ENCODE measurements at places on chromosomes 3 and 15.

DNA sequence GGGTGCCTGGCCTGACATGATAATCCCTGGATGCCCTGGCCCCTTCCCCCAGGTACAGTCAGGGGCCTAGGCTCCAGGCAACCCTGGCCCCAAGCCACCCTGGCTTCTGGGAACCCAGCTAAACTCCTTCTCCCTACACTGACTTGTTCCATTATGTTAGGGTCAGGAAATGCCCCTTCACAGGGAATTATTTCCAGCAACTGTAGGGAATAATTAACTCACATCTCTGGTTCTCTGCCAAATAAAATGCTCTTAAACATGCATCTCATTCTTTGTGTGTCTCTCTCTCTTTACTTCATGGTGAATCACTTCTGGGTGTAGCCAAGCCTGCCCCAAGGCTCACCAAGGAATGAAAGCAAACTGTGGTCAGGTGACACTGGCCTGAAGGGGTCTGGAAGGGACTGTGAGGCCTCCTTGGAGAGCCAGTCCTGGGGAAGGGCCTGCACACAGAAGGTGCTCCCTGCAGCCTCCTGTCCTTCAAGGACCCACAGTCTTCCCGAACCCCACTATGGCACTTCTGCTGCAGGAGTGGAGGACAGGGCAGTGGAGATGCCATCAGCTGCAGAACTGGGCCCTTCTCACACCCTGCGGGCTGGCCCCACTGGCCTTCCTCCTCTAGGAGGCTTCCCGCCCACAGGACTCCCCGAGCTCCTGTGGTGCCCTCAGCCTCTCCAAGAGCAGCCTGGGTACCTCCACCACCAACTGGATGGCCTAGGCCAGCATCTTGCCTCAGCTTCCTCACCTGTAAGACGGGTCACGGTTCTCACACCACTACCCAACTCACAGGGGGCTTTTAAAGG, 17.6 kb downstream of the TKT start:
- no peak for DNase-seq

DNA sequence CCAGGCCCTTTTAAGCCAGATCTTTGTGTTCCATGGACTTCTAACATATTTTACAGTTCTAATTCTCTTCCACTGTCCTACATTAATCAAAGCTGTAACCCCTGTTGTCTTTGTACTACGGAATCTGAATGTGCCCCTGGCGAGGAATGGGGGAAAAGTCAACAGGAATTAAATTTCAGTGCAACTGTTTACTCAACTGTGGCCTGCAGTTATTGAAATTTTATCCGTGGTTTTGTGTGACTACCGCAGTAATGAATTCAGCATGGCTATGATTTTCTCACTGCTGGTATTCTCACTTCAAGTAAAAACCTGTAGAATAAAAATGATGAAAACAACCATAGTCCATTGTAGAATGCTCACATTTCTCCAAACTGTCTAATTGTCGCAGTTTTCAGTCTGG, 388.0 kb downstream of the FOXP1 start:
- DNase-seq = no peak

- DNase-seq = no peak
These were observed 174.1 kb upstream of the MDFIC2 start for GRCh38 chr3:70486414-70487017.

GRCh38 chr3:172643506-172644179, 67.2 kb downstream of the NCEH1 start:
- DNase-seq = no peak

DNA sequence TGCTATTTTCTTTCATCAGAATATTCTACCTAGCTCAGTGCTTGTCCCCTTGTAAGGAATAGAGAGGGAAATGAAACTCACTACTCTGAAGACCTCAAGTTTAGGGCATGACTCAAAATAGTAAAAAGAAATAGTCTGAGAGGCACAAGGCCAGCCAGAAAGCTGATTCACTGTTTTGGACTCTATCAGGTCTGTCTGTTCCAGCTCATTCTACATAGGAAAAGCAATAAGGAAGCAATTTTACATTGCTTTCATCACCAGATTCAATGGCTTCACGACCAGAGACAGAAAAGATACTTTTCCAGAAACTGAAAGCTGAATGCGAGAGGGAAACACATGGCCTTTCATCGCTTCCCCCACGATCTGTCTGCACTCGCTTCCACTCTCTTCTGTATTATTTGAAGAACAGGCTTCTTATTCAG, 276.0 kb downstream of the GBE1 start:
- DNase-seq = no peak

GRCh38 chr3:162134571-162134970, 638.0 kb downstream of the OTOL1 start:
- no peak for DNase-seq

DNA sequence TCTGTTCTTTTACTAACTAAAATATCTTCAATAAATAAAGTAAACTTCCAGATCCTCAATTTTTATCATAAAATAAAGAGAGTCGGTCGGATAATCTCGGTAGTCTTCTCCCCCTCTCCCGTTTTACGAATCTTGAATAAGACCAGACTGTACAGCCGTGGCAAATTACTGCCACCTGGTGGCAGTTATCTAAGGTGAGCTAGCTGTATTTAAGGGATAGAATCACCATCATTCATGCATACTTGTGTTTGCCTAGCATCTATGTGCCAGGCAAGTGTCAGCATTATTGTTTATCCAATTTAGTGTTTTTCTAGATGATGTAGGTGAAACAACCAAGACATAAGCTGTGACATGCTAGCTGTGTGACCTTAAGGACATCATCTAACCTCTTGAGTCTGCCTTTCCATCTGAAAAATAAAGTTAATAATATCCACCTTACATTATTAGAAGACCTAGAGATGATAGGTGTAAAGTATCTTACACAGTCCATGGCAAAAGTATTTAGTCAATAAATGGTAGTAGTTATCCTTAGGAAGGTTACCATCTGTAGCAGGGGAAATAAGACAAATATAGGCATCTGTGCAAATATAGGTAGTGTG, 21.3 kb downstream of the DUT start:
- DNase-seq = no peak

- no peak for DNase-seq
These were observed 1333.0 kb downstream of the ROBO1 start for GRCh38 chr3:78434801-78435200.

DNA sequence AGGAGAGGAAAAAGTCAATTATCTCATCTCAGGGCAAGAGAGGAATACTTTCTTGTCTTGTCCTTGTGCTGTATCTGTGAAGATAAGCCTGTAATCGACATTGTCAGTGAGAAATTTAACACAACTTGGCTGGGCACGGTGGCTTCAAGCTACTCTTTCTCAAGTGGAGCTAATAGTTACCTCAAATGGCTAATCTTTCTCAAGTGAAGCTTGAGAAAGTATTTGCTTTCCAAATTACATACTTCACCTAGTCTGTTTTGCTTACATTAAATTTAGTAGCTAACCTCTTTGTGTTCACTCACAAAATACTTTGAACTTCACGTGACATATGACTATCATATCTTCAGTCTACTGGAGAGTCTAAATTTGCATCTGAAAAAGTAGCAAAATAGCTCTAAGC, 48.3 kb upstream of the B3GALNT1 start:
- no peak for DNase-seq

- DNase-seq = no peak
These were observed 78.1 kb downstream of the LRRFIP2 start for GRCh38 chr3:37096288-37096687.

GRCh38 chr3:64816355-64816754, 128.6 kb upstream of the ADAMTS9 start:
- no peak for DNase-seq

DNA sequence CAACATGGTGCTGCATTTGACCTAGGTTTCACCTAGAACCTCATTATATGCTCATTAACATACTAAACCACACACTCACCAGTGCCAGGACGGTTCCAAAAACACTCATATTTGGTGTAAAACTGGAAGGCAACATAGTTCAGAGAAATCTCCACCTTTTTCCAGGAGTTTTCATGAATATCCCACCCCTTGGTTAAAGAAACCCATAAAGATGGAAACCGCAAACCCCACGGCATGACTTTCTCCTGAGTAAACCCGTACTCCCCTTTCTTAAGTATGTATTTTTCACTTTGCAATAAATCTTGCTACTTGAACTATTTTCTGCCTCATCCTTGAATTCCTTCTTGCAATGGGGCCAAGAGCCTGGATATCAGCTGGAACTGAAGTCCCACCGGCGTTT, 379.3 kb downstream of the MAGI1 start:
- no peak for DNase-seq

GRCh38 chr3:46974421-46975171, 1.9 kb downstream of the CCDC12 start:
- no peak for DNase-seq

DNA sequence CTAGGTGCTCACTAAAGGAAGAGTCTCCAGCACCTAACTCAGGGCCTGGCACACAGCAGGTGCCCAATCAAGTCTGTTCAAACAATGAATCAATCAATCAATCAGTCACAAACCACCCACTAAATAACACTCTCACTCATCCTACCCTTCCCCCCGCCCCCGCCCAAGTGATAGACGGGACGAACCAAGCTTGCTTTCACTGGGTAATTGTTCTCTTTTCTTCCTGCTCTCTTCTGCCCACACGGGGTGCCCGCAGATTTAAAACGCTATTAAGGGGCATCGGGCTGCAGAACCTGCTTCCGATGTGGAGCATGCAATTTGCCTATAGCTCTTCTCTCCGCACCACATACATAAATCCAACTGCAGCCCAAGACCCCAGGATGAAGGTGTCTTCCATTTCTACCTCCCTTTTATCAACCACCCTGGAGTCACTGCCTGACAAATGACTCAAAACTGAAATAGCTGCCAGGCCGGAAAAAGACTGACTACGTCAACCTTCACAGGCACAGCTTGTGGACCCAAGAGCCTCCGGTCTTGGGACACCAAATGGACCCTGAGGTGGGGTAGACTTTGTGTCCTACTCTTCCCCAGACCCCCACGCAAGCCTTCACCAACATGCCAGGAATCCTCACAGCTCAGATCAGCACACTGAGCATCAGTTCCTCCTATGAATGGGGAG, 1.7 kb downstream of the KLHL25 start:
- no peak for DNase-seq

DNA sequence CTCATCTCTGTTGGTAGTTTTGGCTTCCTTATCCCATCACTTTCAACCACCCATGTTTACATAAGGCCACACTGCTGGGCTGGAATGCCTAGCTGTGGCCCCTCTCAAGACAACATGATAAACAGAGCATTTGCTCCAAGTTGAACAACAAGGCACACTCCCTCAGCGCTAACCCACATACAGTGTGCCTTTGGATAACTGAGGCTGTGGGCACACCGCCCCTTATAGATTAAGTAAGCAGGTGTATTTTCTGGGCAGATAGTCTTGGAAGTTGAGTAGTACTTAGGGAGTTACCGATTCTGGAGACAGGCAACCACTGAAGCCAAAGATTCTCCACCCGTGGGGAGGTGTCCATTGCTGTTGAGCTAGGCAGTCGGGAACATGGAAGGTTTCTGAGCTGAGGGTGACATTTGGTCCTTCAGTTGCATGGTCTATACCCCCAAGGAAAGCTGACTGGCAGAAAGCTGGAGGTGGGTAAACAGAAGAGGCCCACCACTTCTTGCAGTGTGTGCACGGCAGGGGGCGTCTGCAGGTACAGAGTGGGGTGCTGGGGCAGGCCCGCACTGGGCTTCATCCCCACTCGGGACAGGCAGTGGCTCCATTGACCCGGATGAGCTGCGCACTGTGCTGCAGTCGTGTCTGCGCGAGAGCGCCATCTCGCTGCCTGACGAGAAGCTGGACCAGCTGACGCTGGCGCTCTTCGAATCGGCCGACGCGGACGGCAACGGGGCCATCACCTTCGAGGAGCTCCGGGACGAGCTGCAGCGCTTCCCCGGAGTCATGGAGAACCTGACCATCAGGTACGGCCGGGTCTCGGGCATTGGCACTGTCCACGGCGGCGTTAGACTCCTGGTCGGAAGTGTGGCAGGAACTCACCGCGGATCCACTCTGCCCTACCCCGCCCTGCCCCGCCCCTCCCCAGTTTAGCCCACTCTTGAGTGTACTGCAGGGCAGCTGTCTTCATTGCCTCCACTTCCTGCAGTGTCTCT, 16.8 kb downstream of the NOX5 start:
- DNase-seq = no peak
